ENCODE measurements at places on chromosomes 3 and 15.

DNA sequence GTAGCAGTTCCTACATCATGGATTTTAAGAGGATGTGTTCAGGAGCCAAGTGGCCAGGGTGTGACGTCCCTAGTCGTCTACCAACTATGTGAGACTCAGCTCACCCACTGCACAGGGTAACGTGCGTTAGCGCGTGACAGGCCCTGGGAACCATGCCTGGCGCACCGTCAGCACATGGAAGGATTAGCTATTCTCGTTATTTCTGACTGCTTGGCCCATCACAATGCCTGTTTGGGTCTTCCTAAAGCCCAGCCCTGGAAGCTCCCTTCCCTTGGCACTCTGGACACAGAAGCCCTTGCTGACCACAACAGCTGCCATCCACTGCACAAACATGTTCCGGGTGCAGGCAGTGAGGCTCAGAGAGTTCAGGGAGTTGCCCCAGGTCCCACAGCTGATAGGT, 91.0 kb upstream of the RPL32 start:
- no peak for DNase-seq

DNA sequence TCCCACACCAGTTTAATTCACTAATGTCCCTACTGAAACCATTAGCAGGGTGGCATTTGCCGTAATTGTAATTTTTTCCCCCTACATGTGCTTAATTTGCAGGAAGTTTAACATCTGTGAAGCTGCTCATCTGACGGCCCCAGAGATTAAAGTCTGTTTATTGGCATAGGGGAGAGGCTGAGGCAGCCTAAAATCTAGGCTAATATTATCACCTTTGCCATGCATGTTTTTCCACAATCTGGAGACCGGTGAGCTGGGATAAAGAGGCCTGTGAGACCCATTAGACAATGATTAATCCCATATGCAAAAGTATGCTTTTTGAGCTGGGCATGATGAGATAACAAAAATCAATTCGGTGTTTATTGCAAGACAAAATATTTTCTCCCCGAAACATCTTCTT, 561.2 kb upstream of the ALCAM start:
- no peak for DNase-seq

DNA sequence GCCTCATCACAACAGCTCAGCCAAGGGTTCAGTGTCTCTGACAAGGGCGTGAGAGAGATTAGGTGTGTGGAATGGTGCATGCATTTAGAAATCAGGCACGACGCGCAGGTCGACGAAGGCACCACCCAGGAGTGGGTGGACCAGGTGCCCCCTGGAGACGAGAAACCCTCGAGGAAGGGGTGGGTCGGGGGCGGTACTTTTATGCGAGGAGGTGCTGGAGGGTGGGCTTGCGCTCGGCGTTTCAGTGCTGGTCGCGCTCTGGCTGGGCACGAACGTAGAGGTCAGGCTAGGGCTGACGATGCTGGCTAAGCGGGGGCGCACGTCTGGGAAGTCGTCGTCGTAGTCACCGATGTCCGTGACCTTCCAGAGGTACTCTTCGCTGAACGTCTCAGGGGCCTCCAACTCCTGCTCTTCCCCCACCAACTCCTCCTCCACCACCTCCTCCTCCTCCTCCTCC, 393 bp downstream of the ERICH6 start:
- DNase-seq: peak; percentile 6

- no peak for DNase-seq
Observed at GRCh38 chr15:100901296-100901695, 17.9 kb upstream of the LRRK1 start.

DNA sequence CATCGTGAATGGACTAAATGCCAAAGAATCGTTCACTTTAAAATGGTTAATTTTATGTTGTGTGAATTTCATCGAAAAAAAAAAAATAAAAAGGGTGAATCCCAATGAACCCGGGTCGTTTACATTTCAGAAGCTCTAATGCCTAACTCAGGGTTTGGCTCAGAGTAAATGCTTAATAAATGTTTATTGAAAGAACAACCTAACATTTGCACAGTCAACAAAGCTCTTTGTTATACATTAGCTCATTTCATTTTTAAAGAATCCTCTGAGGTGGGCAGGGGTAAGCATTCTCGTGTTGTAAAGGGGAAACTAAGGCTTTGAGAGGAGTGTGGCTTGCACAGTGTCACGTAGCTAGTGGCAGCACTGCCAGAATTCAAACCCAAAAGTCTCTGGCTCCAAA, 109.5 kb downstream of the RPLP1 start:
- DNase-seq: no peak

DNA sequence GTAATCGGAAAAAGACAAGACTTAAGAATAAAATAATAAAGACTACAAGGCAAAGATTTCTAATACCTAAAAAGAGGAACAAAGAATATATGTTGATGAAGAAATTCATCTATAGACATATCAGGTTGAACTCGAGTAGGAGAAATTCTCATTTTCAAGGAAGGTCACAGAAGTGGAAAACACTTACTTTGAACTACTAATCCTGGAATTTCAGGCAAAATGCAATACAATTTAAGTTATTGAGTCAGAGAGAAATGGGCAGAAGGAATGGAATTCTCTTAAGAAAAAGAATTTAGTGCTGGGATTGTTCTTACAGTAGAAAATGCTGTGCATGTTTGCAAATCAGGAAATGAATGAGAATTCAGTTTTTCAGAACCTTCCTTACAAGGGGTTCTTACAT, 135.9 kb upstream of the TGFBR2 start:
- no peak for DNase-seq

GRCh38 chr3:25038271-25038670, 389.8 kb upstream of the RARB start:
- no peak for DNase-seq

- DNase-seq: no peak
Observed at GRCh38 chr3:97712919-97713318, 51.6 kb upstream of the ARL6 start.

- DNase-seq: no peak
Observed at GRCh38 chr3:196867155-196867506, 589 bp upstream of the SENP5 start.

DNA sequence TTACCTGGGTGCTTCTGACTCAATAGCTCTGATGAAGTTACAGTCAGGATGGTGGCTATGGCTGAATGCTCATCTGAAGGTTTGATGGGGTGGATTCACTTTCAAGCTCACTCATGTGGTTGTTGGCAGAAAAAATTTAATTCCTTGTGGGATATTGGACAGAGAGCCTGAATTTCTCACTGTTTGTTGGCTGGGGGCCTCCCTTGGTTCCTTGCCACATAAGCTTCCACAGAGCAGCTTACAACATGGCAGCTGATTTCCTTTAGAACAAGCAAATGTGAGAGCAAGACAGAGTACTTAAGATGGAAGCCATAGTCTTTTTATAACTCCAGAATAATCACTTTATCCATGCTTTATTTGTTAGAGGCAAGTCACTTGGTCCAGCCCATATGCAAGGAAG, 150.6 kb downstream of the PPM1L start:
- no peak for DNase-seq

DNA sequence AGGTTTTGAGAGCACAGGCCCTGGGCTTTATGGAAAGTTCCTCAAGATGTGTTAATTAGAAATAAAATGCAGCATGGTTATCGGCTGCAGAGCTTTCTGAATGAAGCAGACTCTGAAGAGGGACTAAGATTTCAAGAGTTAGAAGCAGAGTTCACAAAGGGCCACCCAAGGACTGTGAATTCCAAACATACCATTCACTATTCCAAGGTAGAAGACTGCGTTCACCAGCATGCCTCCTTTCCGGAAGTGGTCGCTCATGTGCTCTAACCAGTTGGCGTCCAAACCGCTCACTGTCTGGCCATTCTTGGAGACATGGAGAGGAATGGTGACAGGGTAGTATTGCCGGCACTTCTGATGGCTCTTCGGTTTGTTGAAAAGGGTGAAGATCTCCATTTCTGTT, 104.9 kb downstream of the OXNAD1 start:
- DNase-seq: no peak

DNA sequence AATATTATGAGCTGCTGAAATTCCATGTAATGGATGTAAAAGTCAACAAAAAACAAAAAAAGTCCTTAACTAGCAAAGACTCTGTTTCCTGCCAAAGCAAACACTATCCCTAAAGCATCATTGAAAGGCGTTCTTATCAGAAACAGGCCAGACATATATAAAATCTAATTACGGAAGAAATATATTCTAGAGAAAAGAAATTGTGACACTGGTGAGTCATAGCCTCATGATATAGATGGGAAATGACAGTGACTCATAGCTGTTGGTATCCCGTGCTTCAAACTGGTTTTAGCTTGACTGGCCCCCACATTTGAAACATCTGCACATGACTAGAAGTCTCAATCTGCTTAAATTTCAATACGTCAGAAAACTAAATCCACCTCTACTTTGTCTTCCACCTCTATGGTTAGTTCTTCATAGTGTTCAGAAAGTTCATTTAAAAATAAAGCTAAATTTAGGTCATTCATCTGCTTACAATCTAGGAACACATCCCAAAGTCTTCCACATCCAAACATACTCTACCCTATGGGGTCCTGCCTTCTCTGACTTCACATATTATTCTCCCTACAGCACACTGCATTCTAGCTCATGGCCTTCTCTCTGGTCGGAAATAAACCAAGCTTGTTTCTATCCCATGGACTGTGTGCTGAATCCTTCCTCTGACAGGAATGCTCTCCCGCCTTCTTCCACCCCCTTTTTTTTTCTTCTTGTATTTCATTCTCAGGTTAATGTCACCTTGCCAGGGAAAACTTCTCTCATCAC, 456.3 kb upstream of the ARRDC4 start:
- DNase-seq: no peak

DNA sequence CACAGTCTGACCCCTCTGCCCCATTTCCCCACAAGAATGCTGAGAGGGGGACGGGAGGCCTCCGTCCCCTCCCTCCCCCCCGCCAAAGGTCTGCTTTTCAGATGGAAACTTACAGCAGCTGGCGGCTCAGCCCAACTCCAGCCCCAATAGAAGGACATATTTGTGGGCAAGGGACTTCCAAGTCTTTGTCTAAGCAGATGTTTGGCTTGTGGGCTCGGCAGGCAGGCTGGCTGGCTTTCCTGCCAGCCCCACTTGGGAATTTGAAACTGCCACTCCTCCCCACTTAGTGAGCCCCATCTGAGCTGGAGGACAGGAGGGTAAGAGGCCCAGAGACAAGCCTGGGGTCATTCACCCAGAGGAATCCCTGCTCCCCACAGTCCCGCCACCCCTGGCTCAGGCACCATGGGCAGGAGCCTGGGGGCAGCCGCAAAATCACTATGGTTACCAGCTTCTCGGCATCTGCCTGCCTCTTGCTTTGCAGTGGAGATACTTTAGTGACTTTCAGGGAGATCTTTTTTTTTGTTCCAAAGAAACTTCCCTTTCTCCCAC, 53.6 kb downstream of the LMCD1 start:
- DNase-seq: no peak

GRCh38 chr3:116064646-116065045, 380.6 kb downstream of the LSAMP start:
- DNase-seq: no peak

DNA sequence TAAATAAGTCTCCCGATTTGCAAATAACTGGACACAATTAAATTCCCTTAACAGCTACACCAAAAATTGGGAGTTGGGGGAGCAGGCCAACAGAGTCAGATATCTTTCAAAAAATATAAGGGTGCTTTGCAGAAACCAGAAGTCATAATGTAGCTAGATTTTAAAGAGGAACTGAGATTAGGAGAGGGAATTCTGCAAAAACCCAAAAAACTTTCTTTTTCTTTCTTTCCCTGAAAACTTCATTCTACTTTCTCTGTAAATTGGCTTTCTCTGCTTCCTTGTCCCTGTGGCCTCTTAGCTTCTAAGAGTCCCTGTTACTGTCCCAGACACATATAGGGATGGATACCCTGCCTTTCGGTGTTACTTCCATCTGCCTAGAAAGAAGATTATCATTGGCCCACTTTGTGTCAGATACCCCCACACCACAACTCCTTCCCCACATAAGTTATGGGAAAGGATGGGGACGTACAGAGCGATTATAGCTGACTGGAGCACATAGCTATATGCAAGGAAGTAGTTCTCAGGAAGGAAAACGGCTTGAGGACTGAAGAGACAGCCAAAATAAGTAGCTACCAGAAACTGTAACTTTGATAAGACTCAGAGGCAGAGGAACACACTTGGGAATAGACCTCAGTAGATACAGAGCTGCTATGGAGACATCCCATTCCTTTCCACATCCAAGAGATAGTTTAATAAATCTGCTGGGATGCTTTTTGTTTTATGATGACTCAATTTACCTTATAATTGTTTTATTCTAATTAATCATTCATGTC, 129.1 kb upstream of the TGFBR2 start:
- DNase-seq: no peak

DNA sequence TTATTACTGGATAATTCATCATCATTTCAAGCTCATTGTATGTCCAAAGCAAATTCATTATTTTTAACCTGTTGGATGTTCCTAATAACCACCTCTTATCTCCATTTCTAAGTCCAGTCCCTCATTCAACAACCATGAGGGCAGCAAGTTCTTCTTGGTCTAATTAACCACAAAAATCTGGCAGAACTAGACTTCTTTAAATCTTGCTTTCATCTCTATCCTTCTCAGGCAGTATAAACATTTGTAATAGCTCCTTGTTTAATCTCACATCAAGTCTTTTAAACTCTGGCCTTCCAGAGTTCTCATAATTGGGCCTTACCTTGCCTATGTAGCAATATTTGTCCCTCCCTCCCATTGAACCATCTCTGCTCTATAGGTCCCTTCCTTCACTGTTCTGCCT, 17.0 kb upstream of the GHSR start:
- no peak for DNase-seq

DNA sequence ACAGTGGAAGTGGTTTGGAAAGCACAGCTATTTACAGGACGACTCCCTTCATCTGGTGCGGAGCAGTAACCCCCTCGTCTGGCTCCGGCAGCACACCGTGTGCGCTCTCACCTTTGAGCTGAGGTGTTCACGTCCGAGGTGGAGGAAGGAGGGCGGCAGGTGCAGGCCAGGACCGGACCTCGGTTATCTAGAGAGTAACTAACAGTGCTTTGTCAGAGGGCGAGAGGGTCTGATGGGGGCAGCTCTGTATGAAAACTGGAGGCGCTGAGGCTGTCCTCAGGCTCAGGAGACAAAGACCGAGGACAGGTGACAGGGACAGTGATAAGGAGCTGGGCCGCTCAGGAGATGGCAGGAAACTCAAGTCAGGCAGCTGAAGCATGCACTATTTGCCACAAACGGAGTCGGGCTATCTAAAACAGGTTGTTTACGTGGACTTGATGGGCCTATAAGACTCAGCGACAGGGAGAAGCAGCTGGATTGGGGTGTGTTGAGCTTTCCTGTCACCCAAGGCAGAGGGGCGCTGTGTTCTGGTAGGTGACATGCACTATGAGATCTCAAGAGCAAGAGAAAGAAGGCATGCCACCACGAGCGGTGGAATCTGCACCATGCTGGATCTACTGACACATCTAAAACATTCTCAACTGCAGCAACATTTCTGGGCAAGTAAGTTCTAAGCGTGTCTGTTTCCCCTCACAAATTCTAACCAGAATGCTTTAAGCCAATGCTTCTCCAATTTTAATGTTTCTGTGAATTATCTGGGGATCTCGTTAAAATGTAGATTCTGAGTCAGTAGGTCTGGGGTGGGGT, 155.2 kb downstream of the XXYLT1 start:
- DNase-seq: no peak

- DNase-seq: no peak
Observed at GRCh38 chr3:39178553-39178952, 13.8 kb downstream of the XIRP1 start.

- DNase-seq: no peak
Observed at GRCh38 chr15:70610541-70610940, 152.8 kb downstream of the UACA start.

Measured in activated CD8-positive, alpha-beta memory T cell treated with anti-CD3 and anti-CD28 coated beads for 48 hours (primary cell).